Stimulated activated CD8-positive, alpha-beta memory T cell treated with anti-CD3 and anti-CD28 coated beads, Interleukin-7, amount 100 ng/mL, for 24 hours (primary cell): ENCODE measurements at places on chromosomes 1 and 21.

- DNase-seq = no peak
Observed at GRCh38 chr1:90919190-90919719, 102.6 kb downstream of the ZNF644 start.

- no peak for DNase-seq
Observed at GRCh38 chr1:44072821-44073220, 41.6 kb upstream of the SLC6A9 start.

DNA sequence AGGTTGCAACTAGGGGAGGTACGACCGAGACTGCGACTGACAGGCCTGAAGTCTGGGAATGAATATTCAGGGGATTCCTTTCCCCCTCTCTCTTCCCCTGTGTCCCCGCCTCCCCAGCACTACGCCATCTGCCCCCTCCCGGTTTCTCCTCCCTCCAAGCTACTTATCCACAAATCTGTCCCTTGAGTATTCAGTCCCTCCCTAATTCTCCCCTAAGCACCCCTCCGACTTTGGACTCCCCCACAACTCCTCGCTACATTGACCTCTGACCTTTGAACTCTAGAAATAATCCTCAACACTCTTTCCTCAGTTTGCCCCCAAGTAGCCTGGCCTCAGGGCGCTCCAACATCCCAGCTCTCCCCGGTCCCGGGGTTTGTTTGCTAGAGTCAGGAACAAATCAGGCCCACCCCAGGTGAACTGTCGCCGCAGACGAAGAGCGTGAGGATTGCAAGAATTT, 393 bp downstream of the LYSMD1 start:
- no peak for DNase-seq

GRCh38 chr21:27024301-27024700, 57.4 kb upstream of the ADAMTS5 start:
- DNase-seq = no peak

GRCh38 chr1:110581682-110582145, 24.4 kb downstream of the KCNA2 start:
- no peak for DNase-seq

- no peak for DNase-seq
Observed at GRCh38 chr1:38018864-38019343, 6.4 kb downstream of the UTP11 start.

DNA sequence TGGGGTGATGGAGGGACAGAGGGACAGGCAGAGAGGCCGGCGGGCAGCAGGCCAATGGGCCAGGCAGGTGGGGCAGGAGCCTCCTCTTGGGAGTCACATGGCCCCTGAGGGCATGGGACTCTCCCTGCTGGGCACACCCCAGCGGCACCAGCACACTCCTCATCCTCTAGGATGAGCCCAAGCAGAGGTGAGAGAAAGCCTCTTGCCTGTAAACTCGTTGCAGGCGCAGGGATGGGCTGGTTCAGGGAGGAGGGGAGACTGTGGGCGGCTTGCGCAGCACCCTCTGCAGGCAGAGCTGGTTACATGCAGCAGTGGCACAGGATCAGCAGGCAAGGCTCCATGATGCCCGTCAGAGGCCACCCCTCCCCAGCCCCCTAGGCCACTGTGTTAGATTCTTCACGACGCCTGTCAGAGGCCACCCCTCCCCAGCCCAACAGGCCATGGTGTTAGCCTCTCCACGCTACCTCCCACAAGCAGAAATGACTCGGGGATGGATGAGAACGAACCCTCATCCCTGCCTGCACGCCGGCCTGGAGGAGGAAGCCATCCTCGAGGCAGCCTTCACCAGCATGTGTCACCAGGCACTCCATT, 209.7 kb upstream of the VAMP3 start:
- no peak for DNase-seq

- no peak for DNase-seq
Observed at GRCh38 chr1:151009206-151009587, 948 bp downstream of the PRUNE1 start.

DNA sequence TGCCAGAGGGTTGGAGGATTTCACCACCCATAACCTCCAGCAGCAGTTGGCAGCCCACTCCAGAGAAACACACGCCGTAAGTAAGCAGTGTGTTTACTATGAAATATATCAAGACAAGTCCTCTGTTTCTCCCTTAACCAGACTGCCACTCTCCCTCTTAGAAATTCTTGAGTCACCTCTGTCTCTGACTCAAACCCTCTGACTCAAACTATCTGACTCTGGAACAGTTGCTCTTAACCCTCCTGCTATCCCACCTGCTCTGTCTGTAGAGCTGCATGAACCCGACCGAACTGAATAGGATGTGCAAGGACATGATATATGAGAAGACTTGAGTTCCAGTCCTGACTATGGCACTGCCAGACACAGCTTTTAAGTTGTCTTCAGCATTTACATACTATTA, 14.1 kb downstream of the INPP5B start:
- no peak for DNase-seq

DNA sequence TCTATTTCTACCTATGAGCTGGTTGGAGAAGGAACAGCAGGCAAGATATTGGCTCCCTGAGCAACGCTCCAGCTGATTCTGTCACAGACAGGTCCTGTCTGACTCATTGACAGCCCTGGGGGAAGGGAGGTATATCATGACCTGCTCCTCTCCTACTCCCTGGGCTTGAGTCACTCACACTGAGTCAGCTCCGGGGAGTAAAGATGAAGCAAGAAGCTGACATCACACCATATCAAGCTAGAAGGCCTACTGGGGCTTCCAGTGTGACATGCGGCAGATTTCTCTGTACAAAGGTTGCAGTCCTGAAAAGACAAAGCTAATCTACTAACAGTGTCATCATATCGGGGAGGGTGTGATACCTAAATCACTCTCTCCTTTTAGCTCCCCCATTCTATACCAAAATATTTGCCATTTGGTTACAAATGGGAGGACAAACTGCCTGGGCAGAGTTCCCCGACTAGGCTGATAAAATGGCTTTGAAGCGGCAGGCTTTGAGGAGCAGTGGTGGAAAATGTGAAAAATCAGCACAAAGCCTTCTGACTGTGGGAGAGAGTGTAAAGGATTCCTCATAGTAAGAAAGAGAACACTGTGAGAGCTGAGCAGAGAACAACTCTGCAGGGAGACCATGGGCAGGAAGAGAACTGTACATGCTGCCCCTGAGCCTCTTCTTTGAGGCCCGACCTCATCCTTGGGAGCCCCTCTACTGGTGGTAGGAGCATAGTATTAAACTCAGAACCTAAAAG, 15.5 kb downstream of the PI4KB start:
- peak; percentile 65 for DNase-seq

- DNase-seq = no peak
Observed at GRCh38 chr1:245915841-245916240, 591.2 kb downstream of the SMYD3 start.

- peak; percentile 41 for DNase-seq
Observed at GRCh38 chr1:161440312-161440894, 64.9 kb upstream of the FCGR2A start.

DNA sequence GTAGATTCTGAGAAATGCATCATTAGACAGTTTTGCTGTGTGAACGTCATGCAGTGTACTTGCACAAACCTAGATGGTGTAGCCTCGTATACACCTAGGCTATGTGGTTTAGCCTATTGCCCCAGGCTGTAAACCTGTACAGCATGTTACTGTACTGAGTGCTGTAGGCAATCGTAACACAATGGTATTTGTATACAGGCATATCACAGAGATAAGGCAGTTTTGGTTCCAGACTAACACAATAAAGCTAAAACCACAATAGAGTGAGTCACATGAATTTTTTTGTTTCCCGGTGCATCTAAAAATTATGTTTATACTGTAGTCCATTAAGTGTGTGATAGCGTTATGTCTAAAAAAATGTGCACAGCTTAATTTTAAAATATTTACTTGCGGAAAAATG, 6.9 kb downstream of the IL10RB start:
- DNase-seq = no peak

- peak; percentile 17 for DNase-seq
Observed at GRCh38 chr1:160206036-160206389, 829 bp downstream of the PEA15 start.

GRCh38 chr21:39021478-39021832, 161.8 kb downstream of the PSMG1 start:
- DNase-seq = no peak

DNA sequence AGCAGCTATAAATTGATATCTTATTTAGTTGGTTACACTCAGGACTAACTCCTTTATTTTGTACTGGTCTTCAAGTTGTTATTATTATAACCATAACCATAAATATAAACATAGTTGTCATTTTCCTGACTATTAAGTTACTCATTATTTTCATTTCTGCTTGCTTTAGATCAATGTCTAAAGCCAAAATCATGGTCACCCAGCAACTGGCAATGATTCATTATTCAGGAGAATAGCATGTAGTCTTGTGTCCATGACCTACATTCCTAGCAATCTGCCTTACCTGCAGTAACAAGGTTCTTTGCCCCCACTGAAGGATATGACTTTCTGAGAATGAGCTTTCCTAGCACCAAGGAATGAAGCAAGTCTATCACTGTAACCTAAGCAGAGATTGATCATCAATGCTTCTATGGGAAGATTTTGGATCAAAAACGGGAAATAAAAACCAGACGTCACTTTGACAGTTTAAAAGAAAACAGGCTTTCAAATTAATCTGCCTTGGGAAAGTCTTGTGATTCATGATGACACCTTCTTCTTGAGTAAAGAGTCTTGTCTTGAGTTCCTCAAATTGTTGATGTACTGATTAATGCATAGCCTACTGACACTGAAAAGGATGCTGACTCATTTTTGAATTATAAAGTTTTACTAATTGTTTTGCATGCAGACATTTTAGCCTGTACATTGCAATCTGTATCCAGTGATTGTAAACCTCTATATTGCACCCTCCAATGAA, 203.3 kb upstream of the IVNS1ABP start:
- DNase-seq = no peak

DNA sequence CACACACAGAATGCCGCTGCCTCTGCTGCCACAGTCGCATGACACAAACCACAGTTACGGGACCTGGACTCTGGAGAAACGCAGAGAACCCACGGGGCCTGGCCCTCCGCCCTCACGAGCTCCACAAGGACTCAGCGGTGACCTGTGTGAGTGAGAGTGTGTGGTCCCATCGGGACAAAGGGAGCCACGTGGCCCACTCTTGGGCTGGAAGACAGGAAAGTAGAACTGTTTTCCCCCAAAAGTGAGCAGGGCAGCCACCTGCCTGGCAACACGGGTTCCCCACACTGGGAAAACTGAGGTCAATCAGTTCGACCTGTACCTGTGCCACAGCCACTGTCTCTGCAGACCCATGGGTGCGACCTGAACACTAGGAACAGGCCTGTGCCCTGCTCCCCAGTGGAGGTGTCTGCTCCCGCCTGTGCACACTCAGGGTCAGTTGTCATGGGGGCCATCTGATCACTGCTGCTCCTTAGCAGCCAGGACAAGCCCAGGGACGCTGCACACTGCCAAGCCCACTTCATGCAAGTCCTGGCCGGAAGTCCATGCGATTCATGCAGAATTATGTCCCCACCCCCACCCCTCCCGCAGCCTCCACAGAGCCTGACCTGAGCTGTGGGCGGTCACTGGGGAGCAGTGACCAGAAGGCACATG, 54.4 kb upstream of the ADARB1 start:
- no peak for DNase-seq

- DNase-seq = no peak
Observed at GRCh38 chr21:32994305-32994704, 31.4 kb upstream of the OLIG2 start.

GRCh38 chr1:165014753-165015152, 341.8 kb downstream of the LMX1A start:
- no peak for DNase-seq

GRCh38 chr1:14443164-14443787, 155.2 kb upstream of the KAZN start:
- DNase-seq = no peak

DNA sequence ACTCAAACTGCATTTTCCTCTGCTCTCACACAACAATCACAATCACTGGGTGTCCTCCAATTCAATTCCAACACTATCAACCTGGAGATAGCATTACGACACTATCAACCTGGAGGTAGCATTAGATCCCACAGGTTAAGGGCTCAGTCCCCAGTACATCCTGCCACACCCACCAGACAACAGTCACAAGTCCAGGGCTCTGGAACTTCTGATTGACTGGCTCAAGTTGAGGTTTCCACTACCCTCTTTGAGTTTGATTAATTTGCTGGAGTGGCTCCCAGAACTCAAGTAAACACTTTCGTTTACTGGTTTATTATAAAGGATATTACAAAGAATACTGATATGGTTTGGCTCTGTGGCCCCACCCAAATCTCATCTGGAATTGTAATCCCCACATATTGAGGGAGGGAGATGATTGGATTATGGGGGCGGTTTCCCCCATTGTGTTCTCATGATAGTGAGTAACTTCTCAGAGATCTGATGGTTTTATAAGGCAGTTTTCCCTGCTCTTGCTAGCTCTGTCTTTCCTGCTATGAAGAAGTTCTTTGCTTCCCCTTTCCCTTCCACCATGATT, 49.6 kb upstream of the ARHGAP29 start:
- no peak for DNase-seq

DNA sequence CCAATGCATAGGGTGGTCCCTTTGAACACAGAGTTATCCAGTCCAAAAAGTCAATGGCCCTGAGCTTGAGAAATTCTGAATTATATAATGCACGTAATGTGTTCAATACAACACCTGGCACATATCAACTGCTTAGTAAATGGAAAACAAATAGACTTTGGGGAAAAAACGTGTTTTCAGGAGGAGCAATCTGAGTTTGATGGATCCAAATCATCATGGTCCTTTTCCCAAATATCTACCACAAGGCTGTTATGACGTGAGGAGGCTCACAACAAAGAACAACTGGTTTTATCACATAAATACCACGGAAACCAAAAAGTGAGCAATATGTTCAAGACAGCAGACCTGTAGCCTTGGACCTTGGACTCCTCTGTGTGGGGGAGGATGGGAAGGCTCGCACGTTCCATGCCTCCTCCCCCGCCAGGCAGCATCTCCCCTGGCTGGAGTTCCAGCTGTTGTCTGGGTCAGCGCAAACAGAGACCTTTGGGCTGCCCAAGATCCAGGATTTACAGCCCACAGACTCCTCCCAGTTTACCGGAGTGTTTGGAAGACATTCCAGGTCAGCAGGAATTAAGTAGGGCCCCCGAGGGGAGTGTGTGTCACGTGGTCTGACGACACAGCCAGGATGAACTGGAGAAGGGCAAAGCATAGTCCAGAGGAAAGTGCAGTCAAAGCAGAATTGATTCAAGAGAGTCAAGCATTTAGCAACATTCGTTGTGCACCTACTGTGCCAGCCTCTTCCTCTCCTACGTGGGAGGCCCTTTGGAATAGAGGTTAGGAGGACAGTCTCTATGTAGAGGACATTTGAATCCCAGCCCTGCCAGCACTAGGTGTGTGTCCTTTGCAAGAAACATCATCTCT, 32.2 kb upstream of the MED18 start:
- no peak for DNase-seq

DNA sequence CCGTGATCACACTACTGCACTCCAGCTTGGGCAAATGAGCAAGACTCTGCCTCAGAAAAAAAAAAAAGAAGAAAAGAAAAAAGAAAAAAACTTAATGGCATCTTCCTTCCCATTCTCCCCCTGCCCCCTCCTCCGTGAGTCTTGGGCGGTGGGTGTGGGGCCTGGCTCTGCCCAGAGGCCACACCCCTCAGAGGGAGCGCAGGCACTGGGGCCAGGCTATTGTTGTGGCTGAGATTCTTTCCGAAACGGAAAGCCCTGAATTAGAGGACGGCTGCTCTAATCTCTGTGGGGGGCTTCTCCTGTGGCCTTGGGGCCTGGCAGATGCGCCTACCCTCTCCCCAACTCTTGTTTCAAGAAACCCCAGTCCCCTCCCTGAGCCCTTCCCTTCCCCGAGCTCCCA, 4.1 kb upstream of the FAM110D start:
- no peak for DNase-seq

GRCh38 chr1:91200675-91201074, 178.8 kb upstream of the ZNF644 start:
- no peak for DNase-seq
